ENCODE measurements at places on chromosomes 16 and 17.

GRCh38 chr17:81806461-81807209, 2.7 kb downstream of the GCGR start:
- DNase-seq, result no peak

- peak; percentile 87 for DNase-seq
Observed at GRCh38 chr17:39153599-39154051, 2.2 kb upstream of the PLXDC1 start.

DNA sequence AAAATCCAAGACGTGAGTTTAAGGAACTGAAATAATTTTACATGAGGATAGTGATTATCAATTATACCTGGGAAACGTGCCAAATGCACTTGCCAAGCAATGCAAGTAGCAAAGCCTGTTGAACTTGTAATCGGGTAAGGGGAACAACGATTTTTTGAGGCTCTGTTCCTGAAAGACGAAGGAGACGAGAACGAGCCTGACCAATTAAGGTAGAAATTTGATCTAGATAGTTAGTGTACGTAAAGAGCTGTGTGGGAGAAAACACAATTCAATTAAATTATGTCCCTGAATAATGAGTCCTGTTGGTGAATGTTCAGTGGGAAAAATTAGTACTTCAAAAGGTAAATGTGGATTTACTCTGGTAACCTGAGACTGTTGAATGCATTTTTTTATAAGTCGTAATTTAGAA, 17.7 kb upstream of the KCTD5 start:
- DNase-seq, result no peak

DNA sequence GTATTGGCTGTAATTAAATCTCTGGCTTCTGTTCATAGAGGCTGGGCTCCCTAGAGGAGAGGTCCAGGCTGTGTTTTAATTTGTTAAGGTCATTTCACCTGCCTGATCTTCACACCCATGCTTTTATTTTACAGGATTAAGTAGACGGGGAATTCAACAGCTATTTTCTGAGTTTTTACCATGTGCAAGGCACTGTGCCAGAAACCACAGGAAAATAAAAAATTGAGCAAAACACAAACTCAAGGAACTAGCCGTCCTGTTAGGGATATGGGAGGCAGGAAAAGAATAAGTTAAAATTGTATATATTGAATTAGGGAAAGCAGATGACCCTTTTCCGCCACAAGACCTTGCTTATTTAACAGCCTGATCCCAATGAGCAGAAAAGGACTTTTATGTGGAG, 29.1 kb downstream of the HS3ST3A1 start:
- DNase-seq, result no peak

DNA sequence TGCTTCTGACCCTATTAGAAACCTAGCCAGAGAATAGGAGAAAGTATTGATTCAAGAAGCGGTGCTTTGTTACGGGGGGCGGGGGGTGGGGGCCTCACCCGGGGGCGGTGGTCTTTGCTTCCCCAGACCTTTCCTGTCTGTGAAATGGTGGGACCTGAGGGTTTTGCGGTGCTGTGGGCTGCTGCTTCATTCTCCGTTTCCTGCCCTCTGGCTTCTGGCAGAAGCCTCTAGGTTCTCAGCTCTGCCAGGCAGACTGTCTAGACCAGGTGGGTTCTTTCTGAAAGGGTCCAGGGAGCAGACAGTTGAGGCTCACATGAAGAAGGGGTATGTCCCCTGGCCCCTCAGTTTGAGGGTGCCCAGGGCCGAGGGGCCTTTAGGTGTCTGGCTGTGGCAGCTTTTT, 14.0 kb downstream of the GSE1 start:
- no peak for DNase-seq

DNA sequence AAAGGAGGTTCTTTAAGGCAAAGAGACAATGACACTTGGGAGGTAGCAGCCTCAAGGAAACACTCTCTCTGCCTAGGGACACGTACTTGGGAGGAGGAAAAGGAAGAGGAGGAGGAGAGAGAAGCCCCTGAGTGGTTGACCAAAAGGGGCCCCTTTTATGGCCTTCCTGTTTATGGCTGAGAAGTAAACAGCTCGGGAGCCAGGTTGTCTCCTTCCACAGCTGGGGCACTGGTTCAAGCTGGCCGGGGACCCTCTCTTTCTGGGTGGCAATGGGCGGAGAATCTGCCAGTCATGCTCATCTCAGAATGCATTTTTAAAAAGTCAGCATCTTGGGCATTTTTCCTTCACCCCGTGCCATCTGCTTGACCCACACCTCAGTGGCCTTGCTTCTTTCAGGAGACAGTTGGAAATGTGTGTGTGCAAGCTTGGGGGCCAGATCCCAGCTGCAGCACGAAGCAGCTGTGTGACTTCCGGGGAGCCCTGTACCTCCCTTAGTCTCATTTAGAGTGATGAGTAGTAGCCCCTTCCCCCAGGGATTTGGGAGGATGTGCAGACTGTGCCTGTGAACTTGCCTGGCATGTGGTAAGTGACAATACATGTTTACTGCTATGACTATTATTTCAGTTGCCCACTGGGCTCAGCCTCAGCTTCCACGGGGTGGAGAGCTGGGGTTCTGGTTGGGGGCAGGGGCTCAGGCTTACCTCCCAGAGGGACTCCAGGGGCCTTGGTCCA, 33.8 kb upstream of the SALL1 start:
- no peak for DNase-seq

DNA sequence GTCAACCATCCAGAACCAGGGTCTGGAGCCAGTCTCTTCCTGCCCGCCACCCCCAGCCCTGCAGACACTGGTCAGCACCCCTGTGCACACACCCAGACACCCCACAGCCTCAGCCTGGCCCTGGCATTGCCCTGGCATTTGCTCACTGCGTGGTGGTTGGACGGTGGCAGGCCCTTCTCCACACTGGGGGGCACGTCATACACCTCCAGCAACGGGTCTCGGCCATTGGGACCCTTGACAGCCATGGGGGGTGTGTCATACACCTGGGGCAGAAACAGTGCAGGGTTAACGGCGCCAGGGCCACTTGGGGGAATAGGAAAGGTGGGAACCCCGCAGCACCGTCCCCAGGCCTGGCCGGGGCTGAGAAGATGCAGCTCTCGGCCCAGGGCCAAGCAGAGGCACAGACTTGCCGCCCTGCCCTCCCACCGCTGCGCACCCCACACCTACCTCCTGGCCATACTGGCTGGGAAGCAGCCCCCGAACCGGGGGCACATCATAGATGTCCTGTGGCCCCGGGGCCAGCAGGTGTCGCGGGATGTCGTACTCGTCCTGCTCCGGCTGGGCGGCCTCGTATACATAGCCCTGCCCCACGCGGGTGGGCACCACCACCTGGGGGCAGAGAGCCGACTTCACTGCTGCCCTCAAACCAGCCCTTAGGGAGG, 14.6 kb downstream of the BCAR1 start:
- no peak for DNase-seq

GRCh38 chr16:10979717-10980601, 35.6 kb downstream of the CLEC16A start:
- DNase-seq, result no peak
